ENCODE measurements at places on chromosomes 4 and X. TPM values are rescaled to one million over a fixed set of nuclear protein-coding genes. Genes with fewer than 3 reads are reported as not detected.

DNA sequence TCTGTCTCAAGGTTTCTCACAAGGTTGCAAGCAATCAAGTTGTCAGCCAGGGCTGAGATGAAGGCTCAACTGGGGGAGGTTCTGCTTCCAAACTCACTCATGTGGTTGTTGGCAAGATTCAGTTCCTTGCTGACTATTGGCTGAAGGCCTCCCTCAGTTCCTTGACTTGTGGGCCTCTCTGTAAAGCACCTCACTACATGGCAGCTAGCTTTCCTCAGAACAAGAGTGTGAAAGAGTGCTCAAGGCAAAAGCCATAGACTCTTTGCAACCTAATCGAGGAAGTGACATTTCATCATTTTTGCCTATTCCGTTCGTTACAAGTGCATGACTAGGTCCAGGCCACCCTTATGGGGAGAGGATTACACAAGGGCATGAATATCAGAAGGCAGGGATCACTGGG, 52.0 kb downstream of the CXorf58 start:
- no peak for DNase-seq

- no peak for DNase-seq
Observed at GRCh38 chr4:54660591-54660990, 2.8 kb downstream of the KIT start.

The MECP2 gene
- total RNA-seq = 51.9 TPM

GRCh38 chrX:8565729-8566128, 101.1 kb downstream of the VCX3B start:
- no peak for DNase-seq

DNA sequence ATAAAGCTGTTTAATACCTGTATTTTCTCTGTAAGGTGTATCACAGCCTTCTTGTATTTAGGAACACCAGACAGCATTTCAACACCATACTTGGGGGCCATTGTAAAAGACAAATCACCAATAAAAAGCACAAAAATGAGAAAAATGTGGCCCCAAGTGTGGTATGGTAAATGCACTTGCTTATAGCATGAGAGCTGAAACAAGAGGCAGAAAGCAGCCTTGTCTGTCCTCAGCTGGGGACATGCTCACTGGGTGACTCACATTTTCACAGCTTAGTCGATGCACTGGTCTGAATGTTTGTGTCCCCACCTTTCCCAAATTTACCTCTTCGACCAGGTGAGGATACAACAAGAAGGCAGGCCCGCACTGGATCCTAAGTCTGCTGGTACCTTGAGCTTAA, 639.7 kb upstream of the AGA start:
- DNase-seq = no peak

The PCDH19 gene
- 0.80 TPM for total RNA-seq

- DNase-seq = no peak
Observed at GRCh38 chr4:186832906-186833305, 109.2 kb upstream of the FAT1 start.

GRCh38 chr4:156201050-156201449, 247.4 kb upstream of the CTSO start:
- DNase-seq = no peak

DNA sequence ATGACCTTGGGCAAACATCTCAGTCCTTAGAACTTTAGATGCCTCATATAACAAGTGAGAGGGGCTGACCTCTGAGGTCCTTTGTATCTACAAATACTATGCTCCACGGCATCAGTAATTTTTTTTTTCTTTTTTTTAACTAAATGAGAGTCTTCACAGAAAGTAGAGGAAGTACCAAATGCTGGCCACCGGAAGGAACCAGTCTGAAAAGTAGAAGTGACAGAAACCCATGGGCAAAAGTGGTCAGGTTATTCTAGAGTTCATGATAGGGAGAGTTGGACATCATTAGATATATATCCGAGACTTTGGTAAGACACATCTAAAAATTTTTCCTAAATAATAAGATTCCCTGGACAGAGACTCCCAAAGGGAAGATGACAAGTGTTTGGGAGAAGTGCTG, 53.7 kb downstream of the COQ2 start:
- DNase-seq = no peak

- no peak for DNase-seq
Observed at GRCh38 chr4:37475776-37476175, 210.4 kb downstream of the RELL1 start.

- DNase-seq = no peak
Observed at GRCh38 chr4:8834681-8835220, 36.9 kb downstream of the HMX1 start.

The TEX13B gene
- total RNA-seq = not detected

The DYNLT3 gene
- total RNA-seq = 38.3 TPM
